PC-9 (cell line): ENCODE measurements at places on chromosomes 7 and 10. TPM values are rescaled to one million over a fixed set of nuclear protein-coding genes. Genes with fewer than 3 reads are reported as not detected.

VAX1 gene
- not detected in 2 replicates for total RNA-seq

ARHGAP12 gene
- 34.3 and 51.9 TPM in 2 replicates for total RNA-seq

CPXM2 gene
- not detected in 2 replicates for total RNA-seq

ENTPD1 gene
- total RNA-seq: not detected in 2 replicates
